Kidney glomerular epithelial cell (primary cell): ENCODE measurements at places on chromosomes 6 and 20.

DNA sequence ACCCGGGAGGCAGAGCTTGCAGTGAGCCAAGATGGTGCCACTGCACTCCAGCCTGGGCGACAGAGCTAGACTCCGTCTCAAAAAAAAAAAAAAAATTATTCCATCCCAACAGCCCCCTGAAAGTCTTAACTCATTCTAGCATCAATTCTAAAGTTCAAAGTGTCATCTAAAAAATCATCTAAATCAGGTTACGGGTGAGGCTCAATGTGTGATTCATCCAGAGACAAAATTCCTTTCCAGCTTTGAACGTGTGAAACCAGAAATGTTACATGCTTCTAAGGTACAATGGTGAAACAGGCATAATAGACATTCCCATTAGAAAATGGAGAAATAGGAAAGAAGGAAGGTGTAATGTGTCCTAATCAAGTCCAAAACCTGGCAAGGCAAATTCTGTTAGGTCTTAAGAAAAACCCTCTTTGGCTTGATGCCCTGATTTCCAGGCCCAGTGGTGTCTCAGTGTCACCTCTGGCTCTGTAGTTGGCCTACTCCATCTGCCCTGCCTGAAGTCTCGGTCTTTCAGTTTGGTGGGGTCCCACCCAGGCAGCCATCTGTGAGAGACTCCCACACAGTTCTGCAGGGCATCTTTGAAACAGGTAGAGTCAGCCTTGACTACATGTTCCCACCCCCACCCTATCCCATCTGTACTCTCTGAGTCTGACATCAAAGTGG lies 43.5 kb downstream of the HFE start:
- DNase-seq = no peak

DNA sequence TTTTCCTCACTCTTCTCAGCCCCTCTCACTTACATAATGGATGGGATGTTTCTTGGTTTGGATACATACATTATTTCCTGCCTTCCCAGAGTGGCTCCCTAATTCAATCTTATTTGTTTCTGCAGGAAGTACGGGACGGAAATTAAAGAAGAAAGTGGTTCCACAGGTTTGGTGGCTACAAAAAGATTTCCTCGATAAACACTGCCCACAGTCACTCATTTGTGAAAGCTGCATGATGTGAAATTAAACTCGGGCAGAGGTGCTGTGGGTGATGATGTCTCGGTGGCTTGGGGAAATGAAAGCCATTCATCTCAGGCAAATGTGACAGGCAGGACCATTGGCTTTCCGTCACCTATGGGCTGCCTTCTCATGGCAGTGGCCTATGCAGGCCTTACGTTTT lies 119.5 kb upstream of the KCNG1 start:
- no peak for DNase-seq

GRCh38 chr6:113031591-113032238 lies 684.6 kb downstream of the RFPL4B start:
- DNase-seq = no peak

DNA sequence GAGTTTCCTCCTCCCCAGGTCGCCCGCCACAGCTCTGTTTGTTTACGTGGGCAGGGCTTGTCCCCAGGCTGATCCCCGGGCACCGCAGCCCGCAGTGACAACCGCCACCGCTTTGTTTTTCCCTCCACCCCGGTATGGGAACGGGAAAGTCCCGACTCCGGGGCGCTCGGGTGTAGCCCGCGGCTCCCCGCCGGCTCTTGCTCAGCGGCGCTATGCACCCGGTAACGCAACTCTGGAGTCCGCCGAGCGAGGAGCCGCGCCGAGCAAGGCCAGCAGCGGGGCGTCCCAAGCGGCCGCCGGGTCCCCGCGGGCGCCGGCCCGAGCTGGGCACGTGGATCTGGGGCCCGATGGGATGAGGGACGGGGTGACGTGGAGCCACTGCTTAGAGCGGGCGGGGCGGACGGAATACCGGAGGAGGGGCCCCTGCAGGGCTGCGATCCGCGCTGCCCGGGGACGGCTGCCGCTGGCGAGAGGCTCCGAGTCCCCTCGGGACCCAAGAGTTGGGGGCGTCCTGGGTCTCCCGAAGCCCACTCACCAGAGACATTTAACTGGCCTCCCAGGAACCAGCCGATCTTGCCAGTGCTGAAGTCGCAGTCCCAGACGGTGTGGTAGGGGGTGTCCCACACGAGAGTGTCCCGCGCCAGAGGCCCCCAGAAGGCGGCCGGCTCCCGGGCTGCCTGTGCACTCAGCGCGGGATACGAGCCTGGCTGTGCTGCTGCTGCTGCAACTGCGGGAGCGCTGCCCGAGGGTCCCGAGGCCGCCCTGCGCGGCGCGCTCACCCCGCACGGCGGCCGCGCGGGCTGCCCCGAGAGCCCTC lies 497 bp downstream of the ACSS1 start:
- peak; percentile 22 for DNase-seq

DNA sequence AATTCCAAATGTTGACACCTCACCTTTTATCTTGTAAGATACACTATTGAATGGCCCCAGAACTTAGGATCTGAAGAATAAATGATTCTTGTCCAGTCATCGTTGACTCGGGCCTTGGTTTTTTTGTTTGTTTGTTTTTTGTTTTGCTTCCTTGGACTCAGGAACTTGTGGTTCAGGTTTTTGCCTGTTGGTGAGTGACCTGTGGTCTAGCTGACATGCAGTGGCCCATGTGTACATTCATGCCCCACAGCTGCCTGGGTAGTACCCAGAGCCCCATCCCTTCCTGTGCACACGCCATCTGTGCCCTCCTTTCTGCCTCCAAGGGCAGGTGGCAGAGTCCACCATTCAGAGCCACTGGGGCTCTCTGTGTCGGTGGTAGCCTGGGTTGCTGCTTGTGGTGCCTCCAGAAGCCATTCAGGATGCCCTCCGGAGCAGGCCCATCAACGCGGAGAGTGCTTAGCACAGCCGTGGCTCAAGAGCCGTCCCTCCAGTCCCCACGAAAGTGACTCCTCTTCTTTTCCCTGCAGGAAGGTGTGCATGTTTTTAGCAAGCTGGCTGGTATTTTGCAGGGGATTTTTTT lies 85.9 kb downstream of the SYNJ2 start:
- no peak for DNase-seq

DNA sequence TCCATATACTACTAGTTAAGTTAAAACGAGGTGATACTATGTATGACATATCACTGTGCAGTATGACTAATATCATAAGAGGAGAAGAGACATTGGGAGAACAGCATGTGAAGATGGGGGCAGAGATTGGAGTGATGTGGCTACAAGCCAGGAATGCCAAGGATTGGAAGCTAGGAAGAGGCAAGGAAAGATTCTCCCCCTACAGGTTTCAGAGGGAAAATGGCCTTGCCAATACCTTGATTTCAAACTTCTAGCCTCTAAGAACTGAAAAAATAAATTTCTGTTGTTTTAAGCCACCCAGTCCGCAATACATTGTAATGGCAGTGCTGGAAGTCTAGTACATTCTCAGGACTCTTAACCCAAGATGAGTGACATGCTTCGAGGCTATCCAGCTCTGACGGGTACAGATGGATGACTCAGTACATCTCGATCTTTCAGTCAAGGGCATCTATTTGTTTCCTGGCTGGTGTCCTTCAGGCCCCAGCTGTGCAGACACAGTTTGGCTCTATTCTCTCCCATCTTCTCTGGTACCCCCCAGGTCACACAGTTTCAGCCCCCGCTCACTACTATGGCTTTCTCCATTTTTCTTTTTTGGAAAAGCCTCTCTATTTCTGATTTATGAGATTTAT lies 55.5 kb upstream of the THEMIS start:
- no peak for DNase-seq

DNA sequence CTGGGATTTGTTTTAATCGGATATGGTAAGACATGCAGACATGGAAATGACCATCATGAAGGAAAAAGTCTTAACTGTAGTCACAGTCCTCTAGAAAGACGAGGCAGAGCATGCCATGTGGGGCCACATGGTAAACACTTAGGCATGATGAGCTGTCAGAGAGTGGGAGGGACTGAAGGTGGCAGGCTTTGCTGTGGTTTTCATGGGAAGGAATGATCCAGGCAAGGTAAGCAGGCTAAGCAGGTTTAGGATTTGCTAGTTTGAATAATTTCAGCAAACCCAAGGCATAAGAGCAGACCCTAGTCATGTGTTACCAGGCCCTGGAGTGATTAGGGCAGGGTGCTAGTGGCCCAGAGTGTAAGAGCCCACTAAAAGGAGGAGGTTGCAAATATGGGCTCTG lies 47.2 kb upstream of the STMND1 start:
- DNase-seq = no peak

- peak; percentile 53 for DNase-seq
These were observed 1.5 kb downstream of the DEK start for GRCh38 chr6:18262702-18263417.

GRCh38 chr20:56566621-56567020 lies 33.6 kb downstream of the FAM209B start:
- no peak for DNase-seq

GRCh38 chr6:87561017-87561416 lies 28.8 kb downstream of the RARS2 start:
- DNase-seq = no peak

DNA sequence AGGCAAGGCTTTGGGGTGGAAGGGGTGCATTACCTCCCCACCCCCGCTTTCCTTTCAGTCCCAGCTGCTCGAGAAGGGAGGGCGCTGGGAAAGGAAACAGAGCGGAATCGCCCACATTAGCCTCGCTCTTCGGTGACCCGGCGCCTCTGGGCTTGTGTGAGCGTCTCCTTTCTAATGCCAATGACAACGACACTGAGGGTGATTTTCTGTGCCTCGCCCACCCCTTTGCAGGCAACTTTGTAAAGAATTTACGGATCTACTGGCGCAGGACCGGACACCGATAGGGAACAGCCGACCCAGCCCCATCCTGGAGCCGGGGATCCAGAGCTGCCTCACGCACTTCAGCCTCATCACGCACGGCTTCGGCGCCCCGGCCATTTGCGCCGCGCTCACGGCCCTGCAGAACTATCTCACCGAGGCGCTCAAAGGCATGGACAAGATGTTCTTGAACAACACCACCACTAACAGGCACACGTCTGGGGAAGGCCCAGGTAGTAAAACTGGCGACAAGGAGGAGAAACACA lies 24.3 kb downstream of the TFAP2B start:
- no peak for DNase-seq

DNA sequence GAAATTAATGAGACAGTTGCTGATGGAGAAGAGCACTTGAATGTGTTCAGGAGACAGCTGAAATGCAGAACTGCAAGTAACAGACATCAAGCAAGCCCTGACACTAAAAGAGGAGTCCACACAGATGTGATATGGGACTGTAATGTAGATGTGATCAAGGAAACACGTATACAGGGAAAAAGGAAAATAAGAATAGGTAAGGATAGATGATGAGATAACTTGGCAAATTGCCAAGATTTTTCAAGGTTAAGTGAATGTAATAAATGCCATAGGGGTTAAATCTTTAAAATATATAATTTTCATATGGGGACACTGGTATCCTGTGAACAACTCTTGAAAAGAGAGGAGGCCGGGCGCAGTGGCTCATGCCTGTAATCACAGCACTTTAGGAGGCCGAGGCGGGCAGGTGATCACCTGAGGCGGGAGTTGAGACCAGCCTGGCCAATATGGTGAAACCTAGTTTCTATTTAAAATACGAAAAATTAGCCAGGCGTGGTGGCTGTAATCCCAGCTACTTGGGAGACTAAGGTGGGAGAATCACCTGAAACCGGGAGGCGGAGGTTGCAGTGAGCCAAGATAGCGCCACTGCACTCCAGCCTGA lies 7.2 kb upstream of the SNX14 start:
- DNase-seq = peak; percentile 8

DNA sequence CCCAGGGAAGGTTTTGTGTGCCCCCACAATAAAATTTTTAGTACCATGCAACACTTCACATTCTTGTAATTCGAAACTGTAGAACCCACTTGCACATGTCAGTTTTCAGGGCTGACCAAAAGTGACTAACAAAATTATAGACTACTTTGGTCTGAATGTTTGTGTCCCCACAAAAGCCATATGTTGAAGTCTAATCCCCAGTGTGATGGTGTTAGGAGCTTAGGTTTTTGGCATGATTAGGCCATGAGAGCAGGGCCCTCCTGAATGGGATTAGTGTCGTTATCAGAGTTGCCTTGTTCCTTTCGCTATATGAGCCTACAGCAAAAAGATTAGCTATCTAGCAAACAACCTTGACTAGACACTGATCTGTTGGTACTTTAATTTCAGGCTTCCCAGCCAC lies 49.0 kb upstream of the TENT5A start:
- no peak for DNase-seq

- no peak for DNase-seq
These were observed 72.5 kb downstream of the ARMC2 start for GRCh38 chr6:108920751-108921150.

DNA sequence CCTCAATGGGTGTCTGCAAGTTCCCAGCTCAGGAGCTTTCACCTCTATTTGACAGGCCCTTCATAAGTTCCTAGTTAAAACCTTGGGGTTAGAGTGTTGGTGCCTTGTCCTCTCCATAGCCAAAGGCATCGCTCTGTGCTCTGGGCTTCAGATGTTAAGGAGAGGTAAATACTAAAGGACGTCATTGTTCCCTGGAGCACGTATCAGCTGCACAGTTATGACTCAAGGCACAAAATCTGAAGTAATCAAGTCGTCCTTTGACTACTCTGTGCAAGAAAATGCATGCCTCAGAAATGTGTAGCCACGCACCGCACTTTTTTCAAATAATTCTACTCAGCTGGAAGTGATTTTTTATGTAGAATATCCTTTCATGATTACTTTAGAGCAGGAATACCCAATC lies 240.8 kb upstream of the QKI start:
- DNase-seq = no peak

- DNase-seq = no peak
These were observed 10.8 kb downstream of the IPCEF1 start for GRCh38 chr6:154345811-154346210.

- DNase-seq = no peak
These were observed 73.0 kb downstream of the TIAM2 start for GRCh38 chr6:155067956-155068615.

DNA sequence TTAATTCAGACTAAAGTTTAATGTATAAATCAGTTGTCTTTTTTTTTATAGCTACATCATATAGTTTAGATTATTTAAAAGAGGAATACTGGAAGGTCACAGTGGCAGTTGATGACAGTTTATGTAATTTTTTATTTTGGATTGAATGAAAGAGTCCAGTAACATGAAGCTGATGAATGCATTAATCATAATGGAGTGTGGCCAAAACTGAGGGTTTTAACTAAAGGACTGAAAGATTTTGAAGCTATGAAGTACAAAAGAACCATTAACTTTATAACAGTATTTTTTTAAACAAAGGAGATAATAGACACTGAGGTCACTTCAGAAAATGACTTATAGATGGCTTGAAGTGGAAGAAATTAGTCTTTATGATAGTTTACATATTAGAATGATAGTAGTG lies 41.3 kb downstream of the TRMT11 start:
- no peak for DNase-seq

DNA sequence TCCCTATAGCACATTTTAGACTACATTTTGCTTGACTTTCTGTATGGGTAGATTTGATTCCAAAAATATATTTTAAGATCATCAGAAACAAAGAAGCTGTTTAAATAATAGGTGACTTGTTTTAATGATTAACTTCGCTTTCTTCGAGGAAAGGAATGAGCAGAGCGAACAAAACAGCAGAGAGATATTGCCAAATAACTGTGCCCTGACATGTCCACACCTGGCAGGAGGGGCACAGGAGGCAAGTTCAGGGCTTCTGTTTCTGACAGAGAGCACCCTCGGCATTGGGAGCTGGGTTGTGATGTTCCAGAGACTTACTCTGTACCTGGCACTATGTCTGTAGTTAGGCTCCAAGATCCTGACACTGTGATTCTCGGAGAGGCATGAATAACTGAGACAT lies 155.7 kb upstream of the SASH1 start:
- DNase-seq = no peak
